ENCODE measurements at places on chromosomes 1 and 21. TPM values are rescaled to one million over a fixed set of nuclear protein-coding genes. Genes with fewer than 3 reads are reported as not detected.

The F13B gene
- not detected for total RNA-seq

The RGS1 gene
- 8.9 TPM for total RNA-seq

The NTMT2 gene
- not detected for total RNA-seq

The ERG gene
- total RNA-seq: 4.0 TPM

The MROH7 gene
- 8.9 TPM for total RNA-seq

The TMPRSS3 gene
- total RNA-seq: 0.35 TPM

The PHLDA3 gene
- total RNA-seq: 8.5 TPM

The MYOM3 gene
- 3.4 TPM for total RNA-seq

The NES gene
- 3.0 TPM for total RNA-seq

The PGLYRP4 gene
- total RNA-seq: not detected

The LAX1 gene
- 1.5 TPM for total RNA-seq

The SPRR2G gene
- not detected for total RNA-seq

- DNase-seq: peak; percentile 72
These were observed 7.4 kb downstream of the IRF2BP2 start for GRCh38 chr1:234602334-234603220.

GRCh38 chr1:165281207-165281901, 75.2 kb downstream of the LMX1A start:
- no peak for DNase-seq

DNA sequence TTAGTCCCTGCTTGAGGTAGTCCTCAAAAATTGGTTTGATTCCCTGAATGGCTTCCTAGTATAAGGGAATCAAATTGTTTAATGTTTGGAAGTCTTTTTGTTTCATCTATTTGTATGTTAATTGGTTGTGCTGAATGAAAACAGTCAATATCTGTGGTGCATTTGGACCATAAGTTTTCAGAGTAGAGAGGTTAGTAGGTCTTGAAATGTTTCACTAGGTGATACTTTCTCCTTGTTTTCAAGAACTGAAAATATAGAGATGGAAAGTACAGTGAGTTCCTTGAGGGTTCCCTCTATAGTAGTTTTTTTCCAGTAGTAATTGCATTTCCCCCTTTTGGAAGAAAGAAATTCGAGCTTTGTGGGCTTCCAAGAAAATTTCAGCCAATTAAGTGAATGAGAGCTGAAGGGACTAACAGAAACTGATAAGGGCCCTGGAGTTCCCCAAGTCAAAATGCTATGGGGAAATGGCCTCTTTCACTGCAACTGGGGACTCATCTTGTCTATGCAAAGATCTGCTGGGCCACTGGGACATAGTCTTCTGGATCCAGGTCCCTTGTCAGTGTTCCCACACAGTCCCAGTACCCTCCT, 18.6 kb upstream of the CEP350 start:
- DNase-seq: no peak

DNA sequence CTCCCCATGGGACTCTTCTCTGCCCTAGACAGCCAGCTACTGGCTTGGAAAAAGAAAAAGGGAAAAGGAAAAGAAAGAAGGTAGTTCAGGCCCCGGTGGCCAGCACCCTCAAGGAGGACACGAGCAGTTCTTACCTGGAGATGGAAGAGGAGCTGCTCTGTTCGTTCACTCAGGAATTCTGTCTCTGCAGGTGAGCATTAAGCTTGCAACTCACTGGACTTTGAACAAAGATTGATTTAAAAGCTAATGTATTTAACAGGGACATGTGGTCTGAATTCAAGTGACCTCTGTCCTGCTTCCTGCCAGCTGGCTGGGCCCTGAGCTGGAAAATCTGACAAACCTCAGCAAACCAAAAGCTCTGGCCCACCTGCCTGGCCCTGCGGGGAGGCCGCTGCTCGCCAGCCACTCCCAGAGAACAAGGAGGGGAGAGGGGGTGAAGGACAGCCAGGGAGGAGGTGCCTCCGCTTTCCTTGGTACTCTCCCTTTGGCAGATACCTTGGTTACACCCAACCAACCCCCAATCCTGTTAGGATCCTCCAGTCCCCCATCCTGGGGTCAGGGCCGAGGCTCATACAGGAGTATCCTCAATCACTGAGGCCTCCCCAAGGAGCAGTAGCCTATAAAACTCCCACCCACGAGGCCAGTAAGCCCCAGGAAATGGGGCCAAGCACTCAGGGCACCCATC, at the start of gene PDZK1:
TSS of gene PDZK1 (minus strand) at position 186 of the 685 bp plus-strand sequence. CDS start 19,347 bp downstream, outside the sequence.
- peak; percentile 10 for DNase-seq

DNA sequence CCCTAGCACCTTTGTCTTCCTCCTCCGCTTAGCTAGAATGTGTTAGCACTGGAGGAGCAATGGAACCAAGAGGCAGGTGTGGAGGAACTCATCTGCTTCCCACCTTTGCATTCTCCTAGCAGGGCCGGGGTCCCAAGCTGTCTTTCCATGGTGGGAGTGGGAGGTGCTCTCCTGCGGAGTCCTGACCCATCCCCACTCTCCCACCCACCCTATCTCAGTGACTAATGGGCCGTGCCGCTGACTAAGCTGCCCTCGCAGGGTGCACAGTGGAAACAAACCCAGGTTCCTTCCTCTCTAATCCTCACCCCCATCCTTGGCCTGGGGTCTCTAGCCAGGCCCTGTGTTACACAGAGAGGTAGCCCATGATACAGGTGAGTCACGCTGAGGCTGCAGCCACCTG, 177.5 kb downstream of the HIVEP3 start:
- peak; percentile 48 for DNase-seq

- DNase-seq: peak; percentile 74
These were observed at the start of gene SLC22A15 for GRCh38 chr1:115976062-115976920. TSS of gene SLC22A15 (plus strand) at chr1:115976513. CDS start at chr1:115976628, 115 bp downstream.

DNA sequence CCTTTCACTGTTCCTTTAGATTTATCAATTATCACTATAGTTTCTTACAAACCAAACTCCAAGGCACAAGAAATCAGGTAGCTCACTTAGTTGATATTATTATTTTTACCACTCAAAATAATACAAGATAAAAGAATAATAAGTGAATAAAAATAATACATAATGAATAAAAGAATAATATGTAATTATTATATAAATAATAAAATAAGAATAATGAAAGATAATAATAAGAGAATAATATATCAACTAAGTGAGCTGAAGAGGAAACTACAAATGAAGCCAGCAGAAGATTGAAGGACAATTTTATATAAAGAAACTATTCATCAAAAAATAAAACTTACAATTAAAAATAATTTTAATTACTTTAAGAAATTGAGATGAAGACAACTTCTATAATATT, 90.6 kb downstream of the LRRIQ3 start:
- no peak for DNase-seq

DNA sequence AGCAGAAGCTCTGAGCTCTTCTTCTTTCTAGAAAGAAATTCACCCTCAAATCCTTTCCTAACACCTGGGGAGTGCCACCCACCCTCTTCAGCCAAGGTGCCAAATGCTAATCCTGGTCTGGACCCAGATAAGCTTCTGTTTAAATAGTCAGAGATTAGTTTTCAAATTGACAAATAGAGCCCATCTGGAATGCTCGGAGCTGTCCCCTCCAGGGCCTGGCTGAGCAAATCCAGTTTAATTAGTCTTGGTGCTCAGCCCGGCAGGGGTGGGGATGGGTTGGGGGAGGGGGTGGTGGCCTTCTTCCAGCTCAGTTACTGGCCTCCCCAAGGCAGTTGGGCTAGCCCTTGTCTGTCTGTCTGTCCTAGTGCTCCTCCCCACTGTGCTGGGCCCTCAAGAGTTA, 269.5 kb downstream of the GRIK3 start:
- DNase-seq: no peak

GRCh38 chr1:33836911-33837310, 27.0 kb upstream of the HMGB4 start:
- no peak for DNase-seq

DNA sequence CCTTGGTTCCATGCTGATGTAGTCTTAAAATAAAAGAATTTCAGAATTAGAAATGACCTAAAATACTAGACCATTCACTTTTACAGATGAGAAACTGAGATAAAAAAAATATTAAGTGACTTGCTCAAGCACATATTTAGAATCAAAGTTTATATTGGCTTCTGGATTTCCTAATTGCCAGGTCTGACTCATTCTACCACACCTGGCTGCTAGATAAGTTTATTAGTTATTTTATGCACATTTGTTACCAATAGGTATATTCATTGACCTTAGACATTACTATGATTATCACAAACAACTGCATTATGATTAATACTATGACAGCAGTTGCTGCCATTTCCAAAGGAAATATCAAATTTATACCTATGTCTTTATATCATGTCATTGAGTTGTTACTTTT, 497.5 kb downstream of the RWDD3 start:
- no peak for DNase-seq

DNA sequence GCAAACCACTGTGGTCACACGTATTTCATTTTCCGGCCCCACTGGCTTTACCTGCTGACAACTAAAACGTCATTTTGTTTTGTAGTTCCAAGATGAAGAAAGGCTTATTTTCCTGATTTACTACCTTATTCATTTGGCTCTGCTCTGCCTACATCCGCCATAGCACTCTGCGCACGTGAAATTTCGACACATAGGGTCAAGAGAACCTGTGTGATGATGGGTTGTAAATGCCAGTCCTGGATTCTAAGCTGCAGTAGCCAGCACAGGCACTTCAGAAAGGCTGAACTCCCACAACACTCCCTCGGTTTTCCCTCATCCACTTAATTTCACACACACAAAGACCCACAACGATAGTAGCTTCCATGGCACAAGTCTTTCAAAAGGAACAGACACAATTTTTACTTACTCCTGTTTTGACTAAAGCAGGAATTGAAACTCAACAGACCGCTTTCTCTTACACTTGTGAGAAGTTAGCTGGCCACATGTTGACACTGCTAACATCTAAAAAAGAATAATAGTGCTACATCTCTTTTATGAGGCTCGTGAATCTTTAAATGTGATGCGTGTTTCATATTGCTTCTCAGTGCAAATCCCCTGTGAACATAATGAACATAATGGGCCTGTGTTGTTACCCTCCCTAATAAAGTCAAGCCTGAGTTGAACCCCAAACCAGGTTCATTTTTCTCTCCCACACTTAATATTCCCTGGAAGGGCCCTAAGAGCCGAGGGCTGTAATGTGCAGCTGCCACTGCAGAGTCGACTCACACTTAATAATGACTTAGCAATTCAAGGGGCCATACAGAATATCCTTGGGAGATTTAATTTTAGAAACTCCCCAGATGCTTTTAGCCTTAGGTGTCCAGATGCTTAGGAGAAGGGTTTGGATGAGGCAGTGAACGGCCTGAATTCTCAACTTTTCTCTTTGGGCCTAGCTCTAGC, 1.5 kb upstream of the RUNX1 start:
- no peak for DNase-seq

DNA sequence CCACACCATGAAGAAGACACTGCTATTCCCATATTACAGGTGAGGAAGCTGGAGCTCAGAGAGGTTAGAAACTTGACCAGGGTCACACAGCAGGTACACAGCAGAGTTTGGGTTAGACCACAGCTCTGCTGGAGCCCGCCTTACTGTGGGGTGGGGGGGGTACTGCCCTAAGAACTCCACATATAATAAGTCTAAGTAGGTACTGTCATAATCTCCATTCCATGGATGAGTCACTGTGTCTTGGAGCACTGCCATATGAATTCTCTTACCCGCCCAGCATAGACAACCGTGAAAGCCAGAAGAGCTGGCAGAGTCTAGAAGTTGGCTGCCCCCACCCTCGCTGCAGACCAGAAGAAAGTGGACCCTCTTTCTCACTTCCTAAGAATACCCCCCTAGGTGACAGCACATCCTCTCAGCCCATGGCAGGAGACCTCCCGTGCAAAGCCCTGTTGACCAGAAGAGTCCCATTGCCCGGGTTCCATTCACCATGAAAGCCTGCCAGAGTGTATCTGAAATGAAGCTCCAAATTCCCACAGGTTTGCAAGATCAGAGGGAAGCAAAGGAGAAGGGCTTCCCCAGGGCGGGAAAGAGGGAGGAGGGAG, 5.2 kb upstream of the PLA2G2D start:
- no peak for DNase-seq

GRCh38 chr21:18382141-18382540, 21.4 kb downstream of the TMPRSS15 start:
- no peak for DNase-seq

GRCh38 chr1:212698467-212699103, 1.1 kb downstream of the BATF3 start:
- no peak for DNase-seq

DNA sequence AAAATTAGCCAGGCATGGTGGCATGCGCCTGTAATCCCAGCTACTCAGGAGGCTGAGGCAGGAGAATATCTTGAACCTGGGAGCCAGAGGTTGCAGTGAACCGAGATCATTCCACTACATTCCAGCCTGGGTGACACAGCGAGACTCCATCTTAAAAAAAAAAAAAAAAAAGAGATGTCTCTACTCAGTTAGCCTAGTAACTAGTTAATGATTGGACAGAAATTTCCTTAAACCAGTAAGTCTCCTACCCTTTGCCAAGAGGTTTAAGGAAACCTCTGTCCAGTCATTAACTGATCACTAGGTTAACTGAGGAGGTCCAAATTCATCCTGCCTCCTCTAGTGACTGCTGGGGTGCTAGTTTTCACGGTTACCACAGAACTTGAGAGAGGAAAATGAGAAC, 143.9 kb upstream of the UBE2U start:
- no peak for DNase-seq

DNA sequence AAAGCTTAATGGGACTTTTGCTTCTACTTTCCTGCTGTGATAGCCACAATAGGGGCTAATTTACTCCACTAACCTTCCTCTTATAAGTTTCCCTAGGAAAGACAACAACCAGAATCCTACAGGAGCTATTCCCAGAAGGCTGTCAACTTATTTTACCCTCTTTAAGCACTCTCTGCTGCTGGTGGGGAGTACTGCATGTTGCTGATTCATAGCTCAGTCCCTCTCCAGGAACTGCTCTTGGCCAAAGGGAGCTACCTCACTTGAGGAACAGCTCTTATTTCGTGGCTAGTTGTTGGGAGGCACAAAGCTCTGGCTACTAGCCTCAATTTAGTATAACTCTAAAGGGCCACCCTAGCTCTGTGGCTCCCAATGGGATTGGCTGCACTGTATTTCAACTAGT, 37.2 kb downstream of the ADSS2 start:
- no peak for DNase-seq

DNA sequence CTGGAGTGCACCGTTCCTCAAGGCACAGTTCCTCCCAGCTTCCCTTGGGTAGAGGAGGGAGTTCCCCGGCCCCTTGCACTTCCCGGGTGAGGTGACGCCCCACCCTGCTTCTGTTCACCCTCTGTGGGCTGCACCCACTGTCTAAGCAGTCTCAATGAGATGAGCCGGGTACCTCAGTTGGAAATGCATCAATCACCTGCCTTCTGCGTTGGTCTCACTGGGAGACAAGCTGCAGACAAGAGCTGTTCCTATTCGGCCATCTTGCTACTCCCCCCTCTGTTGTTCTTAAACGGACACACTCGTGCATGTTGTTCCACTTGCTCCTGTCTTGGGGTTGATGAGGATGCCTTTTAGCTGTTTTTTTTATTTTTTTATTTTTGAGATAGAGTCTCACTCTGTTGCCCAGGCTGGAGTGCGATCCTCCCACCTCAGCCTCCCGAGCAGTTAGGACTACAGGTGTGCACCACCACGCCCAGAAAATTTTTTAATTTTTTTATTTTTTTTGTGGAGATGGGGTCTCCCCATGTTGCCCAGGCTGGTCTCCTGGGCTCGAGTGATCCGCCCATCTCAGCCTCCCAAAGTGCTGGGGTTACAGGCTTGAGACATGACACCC, 3.0 kb upstream of the MORC3 start:
- DNase-seq: no peak
